Fibroblast of lung (primary cell): ENCODE measurements at places on chromosomes 2 and 18. TPM values are rescaled to one million over a fixed set of nuclear protein-coding genes. Genes with fewer than 3 reads are reported as not detected.

DNA sequence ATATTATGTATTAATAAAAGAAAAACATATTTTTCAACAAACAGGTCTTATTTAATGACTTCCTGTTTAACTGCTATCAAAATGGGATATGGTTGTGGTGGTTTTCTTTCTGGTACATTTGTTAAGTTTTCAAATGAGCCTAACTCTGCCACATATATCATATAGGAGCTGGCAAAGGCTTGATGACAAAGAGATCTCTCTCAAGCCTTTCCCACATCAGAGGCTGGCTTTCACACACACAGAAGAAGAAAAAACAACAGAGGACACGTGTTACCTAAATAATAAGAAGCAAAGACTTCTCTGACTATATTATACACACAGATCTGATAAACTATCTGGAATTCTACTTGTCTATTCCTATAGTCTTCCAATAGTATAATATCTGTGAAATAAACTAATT, 46.1 kb downstream of the CFAP36 start:
- DNase-seq, result no peak

GRCh38 chr2:50215736-50216135, 816.2 kb downstream of the NRXN1 start:
- peak; percentile 17 for DNase-seq

DNA sequence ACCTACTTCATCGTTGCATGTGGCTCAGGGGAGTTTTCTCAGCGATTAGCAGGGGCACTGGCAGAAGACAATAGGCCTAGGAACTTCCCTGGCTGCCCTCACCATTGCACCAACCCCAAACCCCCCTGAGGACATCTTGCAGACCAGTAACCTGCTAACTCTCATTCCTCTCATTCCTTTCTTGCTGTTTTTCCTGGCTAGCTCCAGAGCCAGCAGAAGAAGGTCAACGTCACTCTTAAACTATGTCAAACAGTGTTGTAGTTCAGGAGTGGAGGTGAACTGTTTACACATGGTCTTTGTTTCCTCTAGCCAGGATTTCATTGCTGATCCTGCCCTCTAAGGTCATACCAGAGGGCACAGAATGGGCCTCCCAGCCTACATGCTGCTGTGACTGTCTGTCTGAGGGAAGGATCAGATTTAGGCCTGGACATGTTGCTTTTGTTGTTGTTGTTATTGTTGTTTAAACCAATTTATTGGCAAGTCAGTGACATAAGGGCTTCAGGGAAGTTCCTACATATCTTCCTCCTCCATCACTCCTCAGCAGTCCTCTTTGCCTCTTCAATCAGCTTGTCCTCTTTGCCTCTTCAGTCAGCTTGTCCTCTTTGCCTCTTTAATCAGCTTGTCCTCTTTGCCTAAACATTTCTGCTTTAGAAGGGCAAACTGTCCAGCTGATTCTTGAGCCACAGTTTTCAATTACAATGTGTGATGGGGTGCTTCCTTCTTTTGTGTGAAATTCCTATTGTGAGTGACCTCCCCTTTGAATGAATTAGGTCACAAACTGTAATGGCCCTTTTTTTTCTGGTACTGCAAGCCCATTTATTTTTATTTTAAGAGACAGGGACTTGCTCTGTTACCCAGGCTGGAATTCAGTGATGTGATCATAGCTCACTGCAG, 471.9 kb upstream of the TNP1 start:
- peak; percentile 97 for DNase-seq

DNA sequence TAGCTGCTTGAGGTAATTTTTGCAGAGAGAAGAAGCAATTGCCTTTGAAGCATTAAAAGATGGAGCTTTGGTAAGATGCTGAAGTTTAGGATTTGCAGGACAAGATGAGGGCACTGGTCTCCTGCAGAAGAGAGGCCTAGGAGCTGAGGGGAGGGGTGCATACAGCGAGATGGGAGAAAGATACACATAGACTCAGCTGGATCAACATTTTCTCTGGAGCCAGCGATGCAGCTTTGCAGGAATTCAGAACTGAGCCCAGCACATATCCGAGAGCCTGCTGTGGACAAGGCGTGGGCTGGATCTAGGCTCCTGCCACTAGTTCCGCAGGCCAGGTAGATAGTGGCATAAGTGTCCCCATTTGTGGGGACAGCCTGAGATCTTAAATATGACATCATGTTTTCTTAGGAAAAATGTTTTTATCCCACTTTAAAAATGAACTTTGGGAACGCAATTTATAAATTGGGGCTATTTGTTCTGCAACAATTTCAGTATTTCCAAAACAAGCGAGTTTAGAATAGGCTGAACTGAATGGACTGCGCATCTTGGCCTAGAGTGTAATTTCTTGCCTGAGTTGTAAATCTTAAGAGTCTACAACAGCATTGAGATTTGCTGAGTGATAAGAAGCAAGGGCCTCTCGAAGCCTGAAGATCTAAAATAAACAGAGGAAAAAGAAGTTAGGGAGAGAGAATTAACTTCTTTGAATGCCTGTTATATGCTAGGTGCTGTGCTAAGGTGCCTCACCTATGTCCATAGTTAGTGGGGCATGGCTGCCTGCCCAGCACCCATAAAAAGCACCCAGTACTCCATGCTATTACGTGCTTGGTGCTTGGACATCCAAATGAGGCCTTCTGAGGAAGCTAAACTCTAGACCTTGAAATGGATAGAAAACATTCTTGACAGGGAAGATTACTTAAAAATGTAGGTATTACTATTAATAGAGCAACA, 17.3 kb downstream of the GRHL1 start:
- DNase-seq, result no peak

Gene RNF144A
- total RNA-seq, result 0.17 and 0.26 TPM in 2 replicates

DNA sequence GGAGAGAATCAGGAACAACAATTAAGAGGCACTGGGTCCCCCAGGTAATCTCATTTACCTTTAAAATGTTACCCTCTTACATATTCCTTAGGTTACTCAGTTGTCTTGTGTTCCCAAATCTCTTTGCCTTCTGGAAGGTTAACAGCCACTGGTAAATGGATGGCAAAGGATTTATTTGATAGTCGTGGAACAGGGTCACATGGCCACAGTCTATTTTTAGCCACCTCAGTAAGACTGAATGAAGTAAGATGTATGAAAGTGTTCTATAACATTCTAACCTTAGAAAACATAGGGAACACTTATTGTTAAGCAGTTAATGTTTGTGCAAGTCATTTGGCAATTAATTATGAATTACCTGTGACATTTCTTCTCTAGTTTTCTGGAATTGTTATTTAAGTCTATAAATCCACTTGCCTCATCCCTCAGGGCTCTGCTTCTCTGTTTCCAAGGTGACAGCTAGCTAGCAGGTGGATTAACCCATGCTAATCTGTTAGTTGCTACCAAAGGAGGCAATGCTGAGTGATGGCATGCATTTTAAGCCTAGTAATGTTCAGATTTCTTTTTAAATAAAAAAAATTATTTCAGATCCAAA, 211.0 kb downstream of the PIK3C3 start:
- DNase-seq, result no peak

GRCh38 chr2:219294356-219295351, 14.5 kb downstream of the PTPRN start:
- peak; percentile 77 for DNase-seq

Gene GKN1
- total RNA-seq, result not detected in 2 replicates

GRCh38 chr2:158726911-158727592, 68.1 kb upstream of the DAPL1 start:
- DNase-seq, result no peak

GRCh38 chr2:32743480-32744236, 115.8 kb downstream of the TTC27 start:
- no peak for DNase-seq

Gene ALPI
- not detected in 2 replicates for total RNA-seq

DNA sequence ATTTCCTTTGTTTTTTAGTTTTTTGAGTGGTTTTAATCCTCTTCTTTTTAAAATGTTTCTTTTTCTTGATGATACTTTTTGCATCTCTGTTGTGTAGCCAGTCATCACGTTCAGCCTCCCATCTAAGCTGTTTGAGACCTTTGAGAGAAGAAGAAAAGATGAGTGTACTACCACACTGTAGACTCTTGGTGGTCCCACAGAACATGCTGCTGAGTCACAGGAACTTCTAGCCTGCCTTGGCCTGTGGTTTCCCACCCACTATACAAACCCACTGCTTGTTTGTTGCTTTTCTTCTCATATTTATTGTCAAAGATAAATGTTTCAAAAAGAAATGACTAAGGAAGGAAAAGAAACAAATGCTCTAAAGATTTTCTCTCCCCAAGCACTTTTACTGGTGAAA, 5.5 kb downstream of the CEBPZOS start:
- DNase-seq, result peak; percentile 70

- no peak for DNase-seq
Observed at GRCh38 chr2:96146153-96146880, 1.1 kb upstream of the DUSP2 start.

- DNase-seq, result peak; percentile 9
Observed at GRCh38 chr18:43396266-43396665, 119.0 kb upstream of the SYT4 start.

Gene SEC11C
- 14.4 and 16.3 TPM in 2 replicates for total RNA-seq

DNA sequence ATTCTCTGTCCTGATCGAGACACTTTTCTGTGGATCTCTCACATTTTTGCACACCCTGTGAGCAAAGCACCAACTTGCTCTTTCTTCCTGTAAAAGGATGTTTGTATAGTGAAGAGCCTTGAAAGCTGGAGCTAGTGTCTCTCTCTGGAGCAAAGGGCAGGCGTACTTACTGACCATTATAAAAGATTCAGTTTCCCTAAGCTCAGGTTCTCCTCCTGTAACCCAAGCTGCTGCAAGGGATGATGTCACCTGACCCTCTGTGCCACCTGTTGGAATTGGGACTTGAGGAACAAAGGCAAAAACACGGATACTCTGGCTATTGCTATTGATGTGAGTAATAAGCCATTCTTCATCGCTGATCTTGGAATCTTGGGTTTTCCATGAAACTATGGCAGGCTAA, 52.6 kb upstream of the NEMP2 start:
- DNase-seq, result no peak

DNA sequence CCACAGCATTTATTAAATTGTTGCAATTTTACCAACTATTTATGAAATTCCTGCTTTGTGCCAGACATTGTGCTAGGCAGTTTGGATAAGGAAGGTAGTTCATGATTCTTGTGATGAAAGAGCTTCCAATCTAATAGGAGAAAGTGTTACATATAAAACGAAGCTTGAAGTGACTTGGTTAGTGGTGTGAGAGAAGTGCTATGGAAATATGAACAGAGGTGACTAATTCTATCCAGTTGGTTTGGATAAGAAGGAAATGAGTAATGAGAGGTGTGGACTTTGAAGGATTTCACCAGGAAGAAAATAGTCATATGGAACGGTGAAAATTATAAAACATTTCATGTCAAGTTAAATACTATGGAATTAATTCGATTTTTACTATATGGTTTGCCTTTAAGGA, 48.6 kb downstream of the EML6 start:
- DNase-seq, result peak; percentile 85

DNA sequence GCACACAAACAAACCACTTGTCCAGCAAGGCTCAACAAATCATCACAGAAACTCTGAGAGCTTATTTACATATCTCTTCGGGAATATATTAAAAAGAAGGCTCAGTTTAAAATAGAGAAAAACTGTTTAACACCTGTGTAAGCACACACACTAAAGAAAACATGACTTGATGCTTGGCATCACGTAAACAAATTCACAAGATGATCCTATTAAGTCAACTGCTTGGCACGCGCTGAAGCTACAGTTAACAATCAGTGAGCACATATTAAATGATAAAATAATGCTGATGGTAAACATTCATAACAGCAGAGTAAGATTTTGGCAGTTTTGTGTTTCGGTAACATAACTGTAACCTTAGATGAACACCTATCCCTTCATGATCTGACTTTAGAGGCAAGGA, 4.3 kb upstream of the HES6 start:
- no peak for DNase-seq
